ENCODE measurements at places on chromosomes 1 and 21. TPM values are rescaled to one million over a fixed set of nuclear protein-coding genes. Genes with fewer than 3 reads are reported as not detected.

PGBD5 gene
- 0.27 TPM for total RNA-seq

ANKRD65 gene
- total RNA-seq: not detected

VHLL gene
- total RNA-seq: not detected

HSD3B2 gene
- 1.4 TPM for total RNA-seq

OR2L13 gene
- total RNA-seq: not detected

- DNase-seq: no peak
- H3K27me3 ChIP-seq: peaks cover 7% of the 10 kb centered on the region
- no peak overlapping the region for H3K27ac ChIP-seq
- H3K36me3 ChIP-seq: no peaks in the 10 kb centered on the region
Observed at GRCh38 chr21:17738176-17738953, 80.8 kb downstream of the C21orf91 start.

GRCh38 chr1:67609577-67610341 lies 75.2 kb upstream of the GADD45A start:
- H3K4me3 ChIP-seq: no peak overlapping the region
- no peak overlapping the region for H3K27ac ChIP-seq
- no peaks in the 10 kb centered on the region for H3K4me1 ChIP-seq

DNA sequence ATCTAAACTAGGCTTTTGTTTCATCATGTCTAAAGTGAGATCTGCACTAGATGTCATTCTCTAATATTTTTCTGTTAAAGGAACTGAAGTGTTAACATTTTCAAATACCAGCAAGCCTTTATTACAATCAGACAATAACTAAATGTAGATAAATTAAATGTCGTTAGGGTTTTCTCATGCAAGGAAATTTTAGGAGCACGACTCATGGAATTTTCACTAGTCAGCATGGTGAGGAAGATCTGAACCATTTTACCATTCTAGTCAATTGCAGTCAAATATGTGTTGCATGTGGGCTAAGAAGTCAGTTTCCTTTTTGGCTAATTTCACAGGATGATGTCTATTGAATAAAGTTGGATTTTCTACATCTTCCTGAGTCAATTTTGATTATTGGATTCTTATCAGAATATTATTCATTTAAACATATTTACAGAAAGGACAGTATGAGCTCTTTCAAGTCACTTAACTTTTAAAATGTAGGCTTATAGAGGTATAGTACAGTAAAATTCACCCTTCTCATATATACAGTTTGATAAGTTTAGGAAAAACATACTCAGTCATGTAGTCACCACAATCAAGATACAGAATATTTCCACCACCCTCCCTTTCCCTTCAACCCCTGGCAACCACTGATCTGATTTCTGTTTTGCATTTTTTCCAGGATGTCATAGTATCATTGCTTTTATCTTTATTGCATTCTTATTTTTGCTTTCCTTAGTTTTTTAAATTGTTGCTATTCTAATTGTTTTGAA lies 9.2 kb downstream of the GCSAML start:
- DNase-seq: no peak
- H3K27me3 ChIP-seq: no peaks in the 10 kb centered on the region
- no peak overlapping the region for H3K27ac ChIP-seq

DNA sequence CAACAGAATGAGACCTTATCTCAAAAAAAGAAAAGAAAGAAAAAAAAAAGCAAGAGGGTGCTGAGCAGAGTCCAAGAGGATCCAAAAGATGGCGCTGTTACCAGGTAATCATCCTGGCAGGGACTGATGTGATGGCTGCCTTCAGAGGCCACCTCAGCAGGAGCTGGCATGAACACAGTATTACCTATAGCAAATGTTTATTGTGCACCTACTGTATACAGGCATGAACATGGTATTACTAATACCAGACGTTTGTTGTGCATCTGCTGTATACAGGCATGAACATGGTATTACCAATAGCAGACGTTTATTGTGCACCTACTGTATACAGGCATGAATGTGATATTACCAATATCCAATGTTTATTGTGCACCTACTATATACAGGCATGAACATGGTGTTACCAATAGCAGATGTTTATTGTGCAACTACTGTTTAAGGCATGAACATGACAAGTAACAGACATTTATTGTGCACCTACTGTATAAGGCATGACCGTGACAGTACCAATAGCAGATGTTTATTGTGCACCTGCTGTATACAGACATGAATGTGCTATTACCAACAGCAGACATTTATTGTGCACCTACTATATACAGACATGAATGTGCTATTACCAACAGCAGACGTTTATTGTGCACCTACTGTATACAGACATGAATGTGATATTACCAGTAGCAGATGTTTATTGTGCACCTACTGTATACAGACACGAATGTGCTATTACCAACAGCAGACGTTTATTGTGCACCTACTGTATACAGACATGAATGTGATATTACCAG lies 115.1 kb upstream of the TMEM51 start:
- peak; percentile 77 for DNase-seq
- H3K36me3 ChIP-seq: no peaks in the 10 kb centered on the region
- H3K4me1 ChIP-seq: peaks cover 2% of the 10 kb centered on the region
- H3K27ac ChIP-seq: no peak overlapping the region
- H3K4me3 ChIP-seq: no peak overlapping the region

DNA sequence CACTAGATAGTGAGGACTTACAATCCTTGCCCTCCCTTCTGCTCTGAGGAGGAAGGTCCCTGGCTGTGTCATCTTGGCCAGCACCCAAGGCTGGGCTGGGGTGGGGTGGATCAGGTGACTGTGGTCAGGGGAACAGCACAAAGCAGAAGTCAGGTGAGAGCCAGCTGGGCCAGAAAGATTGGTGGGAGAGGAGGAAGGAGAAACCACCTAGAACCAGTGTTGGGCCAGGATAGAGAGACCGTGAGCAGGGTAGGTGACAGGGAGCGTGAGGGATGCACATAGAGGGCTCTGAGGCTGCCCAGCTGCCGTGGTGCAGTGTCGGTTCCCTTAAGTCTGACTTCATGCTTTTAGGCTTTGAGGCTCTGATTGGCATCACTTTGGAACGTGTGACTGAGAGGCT lies 22.7 kb downstream of the NCF2 start:
- H3K27me3 ChIP-seq: no peaks in the 10 kb centered on the region
- no peak overlapping the region for H3K27ac ChIP-seq
- DNase-seq: no peak
- peaks cover 7% of the 10 kb centered on the region for H3K4me1 ChIP-seq
- H3K36me3 ChIP-seq: no peaks in the 10 kb centered on the region
- no peak overlapping the region for H3K4me3 ChIP-seq

- peaks cover 36% of the 10 kb centered on the region for H3K27me3 ChIP-seq
- no peaks in the 10 kb centered on the region for H3K36me3 ChIP-seq
- H3K27ac ChIP-seq: no peak overlapping the region
- H3K4me1 ChIP-seq: no peaks in the 10 kb centered on the region
Observed at GRCh38 chr1:157496121-157496526, 56.2 kb downstream of the FCRL5 start.

GRCh38 chr21:31576428-31576827 lies 83.1 kb upstream of the SOD1 start:
- H3K27ac ChIP-seq: no peak overlapping the region
- no peaks in the 10 kb centered on the region for H3K4me1 ChIP-seq
- no peak overlapping the region for H3K4me3 ChIP-seq

DNA sequence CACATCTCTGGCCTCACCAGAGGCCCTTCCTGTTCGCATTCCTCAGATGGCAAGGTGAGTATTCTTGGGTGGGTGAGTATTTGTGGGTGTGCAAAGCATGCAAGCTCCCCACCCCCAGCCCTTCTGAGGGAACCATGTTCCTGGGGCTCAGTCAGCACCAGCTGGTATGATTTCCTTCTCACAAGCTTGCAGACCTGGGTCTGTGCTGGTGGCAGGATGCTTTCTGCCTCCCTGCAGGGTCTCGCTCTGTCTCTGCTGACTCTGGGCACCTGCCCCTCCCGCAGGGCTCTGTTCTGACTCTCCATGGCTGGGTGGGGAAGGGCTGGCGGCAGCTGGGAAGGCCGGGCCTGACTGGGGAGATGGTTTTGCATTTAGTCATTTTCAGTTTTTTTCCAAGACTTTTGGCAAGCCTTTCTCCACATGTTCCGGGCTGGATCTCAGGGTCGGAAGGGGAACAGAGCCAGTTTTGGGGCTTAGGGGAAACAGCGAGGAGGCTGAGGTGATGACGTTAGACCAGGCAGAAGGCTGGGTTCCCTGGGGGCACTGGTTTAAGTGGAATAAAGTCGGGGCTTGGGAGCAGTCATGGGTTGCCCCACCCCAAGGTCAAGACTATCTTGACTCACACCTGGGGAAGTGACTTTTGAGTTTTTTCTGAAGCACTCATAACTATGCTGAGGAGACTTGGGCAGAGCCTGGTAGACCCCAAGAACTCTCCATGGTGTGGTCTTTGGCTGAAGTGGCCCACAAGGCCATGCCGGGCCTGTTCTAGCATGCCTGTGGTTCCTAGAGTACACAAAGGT lies 6.2 kb downstream of the RASSF5 start:
- peak overlapping the region; percentile 16 for H3K4me3 ChIP-seq
- no peak for DNase-seq
- H3K27ac ChIP-seq: peak overlapping the region; percentile 56
- peaks cover 24% of the 10 kb centered on the region for H3K4me1 ChIP-seq
- H3K36me3 ChIP-seq: no peaks in the 10 kb centered on the region
- H3K27me3 ChIP-seq: no peaks in the 10 kb centered on the region

DNA sequence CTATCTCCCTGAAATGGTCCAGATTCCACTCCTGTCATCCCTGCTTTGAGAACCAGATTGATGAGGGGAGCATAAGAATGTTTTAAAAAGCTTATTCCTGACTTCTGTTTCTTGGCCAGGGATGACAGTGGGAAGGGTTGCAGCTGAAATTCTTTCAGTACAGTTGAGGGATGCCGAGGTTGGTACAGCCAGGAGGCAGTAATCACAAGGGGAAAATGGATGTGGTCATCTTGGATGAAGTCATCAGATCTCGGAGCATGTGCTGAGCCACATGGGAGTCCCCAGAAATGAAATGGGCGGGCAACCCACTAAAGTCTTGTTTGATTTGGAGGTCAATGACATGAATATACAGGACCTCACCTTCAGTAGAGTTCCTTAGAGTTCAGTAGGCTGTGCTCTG lies 18.7 kb upstream of the PLA2G2E start:
- H3K27me3 ChIP-seq: no peaks in the 10 kb centered on the region
- H3K36me3 ChIP-seq: no peaks in the 10 kb centered on the region
- H3K4me3 ChIP-seq: no peak overlapping the region
- DNase-seq: no peak

DNA sequence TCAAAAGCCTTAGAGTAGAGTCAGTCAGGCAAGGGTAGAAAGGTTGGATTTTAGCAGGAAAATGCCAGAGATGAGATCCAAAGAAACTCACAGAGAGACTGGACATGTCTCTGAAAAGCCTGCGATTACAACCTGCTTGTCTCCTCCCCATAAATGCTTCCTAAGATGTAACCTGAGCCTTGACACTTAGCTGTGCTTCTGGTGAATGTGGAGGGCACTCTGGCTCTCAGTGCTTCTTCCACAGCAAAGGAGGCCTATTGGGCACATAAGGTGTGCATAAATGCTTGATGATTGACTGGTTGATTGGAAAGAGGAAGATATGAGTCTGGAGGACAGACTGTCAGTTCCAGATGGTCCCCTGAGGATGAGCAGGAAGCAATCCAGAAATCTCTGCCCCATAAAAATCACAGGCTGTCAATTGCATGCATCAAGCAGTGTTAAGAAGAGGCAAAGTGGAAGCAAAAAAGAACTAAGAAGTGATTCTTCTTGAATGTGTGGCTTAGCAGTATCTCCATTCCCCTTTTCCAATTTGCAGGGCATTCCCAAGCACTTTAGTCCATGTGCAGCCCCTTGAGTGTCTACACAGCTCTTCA lies 236.2 kb upstream of the RRP15 start:
- H3K36me3 ChIP-seq: no peaks in the 10 kb centered on the region
- H3K27me3 ChIP-seq: 0 out of 2 replicates have a peak, but pooled peaks cover 3% of the 10 kb centered on the region
- no peak overlapping the region for H3K27ac ChIP-seq
- H3K4me1 ChIP-seq: no peaks in the 10 kb centered on the region
